ENCODE measurements at places on chromosomes 7 and 10. TPM values are rescaled to one million over a fixed set of nuclear protein-coding genes. Genes with fewer than 3 reads are reported as not detected.

DNA sequence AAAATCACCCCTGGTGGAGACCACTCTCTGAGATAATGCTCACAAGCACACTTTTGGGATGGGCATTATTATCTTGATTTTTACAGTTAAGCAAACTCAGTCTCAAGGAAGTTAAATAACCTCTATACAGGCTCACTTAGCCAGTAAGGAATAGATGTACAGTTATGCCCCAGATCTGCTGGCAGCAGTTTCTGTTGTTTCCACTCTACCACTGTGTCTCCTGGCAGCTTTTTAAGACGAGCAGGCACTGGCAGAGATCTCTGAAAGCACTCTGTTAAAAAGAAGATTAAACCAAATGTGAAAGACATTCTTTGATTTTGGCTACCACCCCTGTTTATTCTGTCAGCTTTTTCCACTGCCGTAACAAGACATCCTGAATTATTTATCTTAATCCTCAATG lies 73.2 kb downstream of the SRI start:
- DNase-seq = no peak
- no peaks in the 10 kb centered on the region for H3K27me3 ChIP-seq
- no peak overlapping the region for H3K27ac ChIP-seq
- no peaks in the 10 kb centered on the region for H3K36me3 ChIP-seq
- no peaks in the 10 kb centered on the region for H3K4me1 ChIP-seq
- no peak overlapping the region for H3K4me3 ChIP-seq

DNA sequence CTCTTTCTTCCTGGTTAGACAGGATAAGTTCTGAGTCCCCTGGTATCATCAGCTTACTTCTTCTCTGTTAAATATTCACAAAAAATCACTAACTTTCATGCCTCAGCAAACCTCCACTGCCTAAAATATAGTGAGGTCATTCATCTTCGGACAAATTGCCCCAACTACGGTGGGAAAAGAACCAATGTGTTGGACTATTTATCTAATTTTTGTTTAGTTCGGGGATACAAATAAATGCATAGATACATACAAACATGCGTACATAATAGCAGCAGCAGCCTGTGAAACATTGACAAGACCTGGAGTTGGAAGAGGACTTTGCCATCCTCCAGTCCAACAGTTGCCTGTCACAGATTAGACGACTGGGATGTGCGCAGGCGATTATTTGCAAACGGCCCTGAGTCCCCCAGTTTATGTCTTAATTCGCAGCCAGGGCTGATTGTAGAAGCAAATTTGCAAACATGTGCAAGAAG lies 51.5 kb downstream of the EGFR start:
- peak overlapping the region; percentile 37 for H3K27ac ChIP-seq
- no peaks in the 10 kb centered on the region for H3K27me3 ChIP-seq
- peak overlapping the region; percentile 13 for H3K4me3 ChIP-seq
- H3K4me1 ChIP-seq = peaks cover 93% of the 10 kb centered on the region
- DNase-seq = no peak

DNA sequence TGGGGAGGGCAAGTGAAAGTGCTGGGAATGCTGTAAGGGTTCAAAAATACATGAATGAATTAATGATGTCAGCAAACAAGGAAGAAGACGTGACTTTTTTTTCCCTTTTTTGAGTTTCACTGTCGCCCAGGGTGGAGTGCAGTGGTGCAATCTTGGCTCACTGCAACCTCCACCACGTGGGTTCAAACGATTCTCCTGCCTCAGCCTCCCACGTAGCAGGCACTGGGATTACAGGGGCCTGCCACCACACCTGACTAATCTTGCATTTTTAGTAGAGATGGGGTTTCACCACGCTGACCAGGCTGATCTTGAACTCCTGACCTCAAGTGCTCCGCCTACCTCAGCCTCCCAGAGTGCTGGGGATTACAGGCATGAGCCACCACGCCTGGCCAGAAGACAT lies 30.0 kb downstream of the DENND10 start:
- no peak overlapping the region for H3K27ac ChIP-seq
- H3K36me3 ChIP-seq = peaks cover 22% of the 10 kb centered on the region
- H3K4me3 ChIP-seq = no peak overlapping the region

The CALHM1 gene
- not detected for total RNA-seq

The PKD1L1 gene
- total RNA-seq = 0.49 TPM
